ENCODE measurements at places on chromosomes 16 and 17. TPM values are rescaled to one million over a fixed set of nuclear protein-coding genes. Genes with fewer than 3 reads are reported as not detected.

The CNTNAP4 gene
- total RNA-seq = 1.2 TPM

The SHBG gene
- 0.83 TPM for total RNA-seq

The SAMD14 gene
- 1.7 TPM for total RNA-seq

The SLC6A2 gene
- total RNA-seq = 0.33 TPM

- H3K4me1 ChIP-seq = no peaks in the 10 kb centered on the region
- H3K27me3 ChIP-seq = no peaks in the 10 kb centered on the region
- no peak overlapping the region for H3K27ac ChIP-seq
Observed at GRCh38 chr16:56460101-56460500, 8.7 kb downstream of the OGFOD1 start.
